CD14-positive monocyte (primary cell): ENCODE measurements at places on chromosomes 2 and 18. TPM values are rescaled to one million over a fixed set of nuclear protein-coding genes. Genes with fewer than 3 reads are reported as not detected.

GRCh38 chr2:223692191-223692947, 90.2 kb upstream of the SCG2 start:
- DNase-seq: no peak

DNA sequence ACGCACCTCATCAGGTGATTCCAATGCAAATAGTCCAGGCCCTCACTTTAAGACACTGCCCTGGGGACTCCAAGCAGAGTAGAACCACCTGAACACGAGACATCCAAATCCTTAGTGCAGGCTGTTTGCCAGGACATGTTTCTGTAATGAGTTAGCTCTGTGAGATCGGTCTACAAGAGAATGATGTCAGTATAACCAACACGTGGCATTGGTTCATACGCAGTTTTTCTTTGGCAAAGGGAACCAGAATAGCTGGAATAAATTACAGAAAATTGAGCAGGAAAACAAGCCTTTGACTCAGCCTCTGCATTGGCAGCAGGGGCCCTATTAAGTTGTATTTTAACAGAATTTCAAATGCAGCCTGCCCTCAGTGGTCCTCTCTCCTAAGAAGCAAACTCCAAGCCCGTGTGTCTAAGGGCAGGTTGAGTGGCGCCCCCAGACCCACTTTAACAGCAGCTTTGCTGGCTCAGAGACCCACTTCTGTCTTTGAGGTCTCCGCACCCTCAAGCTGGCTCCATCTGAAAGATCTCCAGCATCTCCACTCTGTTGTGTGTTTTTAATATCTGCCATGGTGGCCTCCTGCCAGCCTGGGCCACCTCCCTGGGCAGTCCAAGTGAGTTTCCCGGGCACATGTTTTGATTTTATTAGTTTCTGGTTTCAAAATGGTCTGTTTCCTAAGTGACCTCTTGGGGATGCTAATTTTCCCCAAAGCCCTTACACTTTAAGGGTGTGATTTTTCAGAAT, 61.3 kb downstream of the ALPK2 start:
- DNase-seq: no peak

DNA sequence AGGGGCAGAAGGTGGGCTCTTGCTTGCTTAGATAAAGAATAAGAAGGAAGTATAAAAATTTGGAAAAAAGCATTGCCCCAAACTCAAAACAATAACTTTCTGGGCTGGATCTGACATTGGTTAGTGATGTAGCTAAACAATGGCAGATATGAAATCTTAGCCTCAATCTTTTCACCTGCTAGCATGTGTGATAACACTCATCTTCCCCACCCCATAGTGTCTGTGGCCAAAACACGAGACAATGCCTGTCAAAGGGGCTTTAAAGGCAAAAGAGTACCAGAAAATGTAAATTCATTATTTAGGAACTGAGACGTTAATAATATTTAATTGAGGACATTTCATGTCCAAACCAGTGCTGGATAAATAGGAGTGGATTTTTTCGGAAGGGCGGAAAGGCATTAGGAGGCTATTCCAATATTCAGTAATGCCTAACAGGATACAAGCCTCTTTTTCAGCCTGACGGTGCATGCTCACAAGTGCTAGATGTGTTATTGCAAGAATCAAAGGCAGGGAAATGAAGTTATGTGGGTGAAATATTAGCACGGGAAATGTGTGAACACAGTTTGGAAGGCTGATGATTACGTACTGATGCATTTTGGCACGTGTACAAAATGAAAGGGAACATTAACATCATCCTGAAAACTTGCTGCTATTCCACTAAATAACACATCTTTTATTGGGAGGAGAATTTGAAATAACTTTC, 395.7 kb downstream of the GALR1 start:
- DNase-seq: no peak

The LDLRAD4 gene
- polyA plus RNA-seq: 13.5 TPM

- peak; percentile 73 for DNase-seq
Observed at GRCh38 chr2:226791487-226792081, 8.0 kb downstream of the IRS1 start.

DNA sequence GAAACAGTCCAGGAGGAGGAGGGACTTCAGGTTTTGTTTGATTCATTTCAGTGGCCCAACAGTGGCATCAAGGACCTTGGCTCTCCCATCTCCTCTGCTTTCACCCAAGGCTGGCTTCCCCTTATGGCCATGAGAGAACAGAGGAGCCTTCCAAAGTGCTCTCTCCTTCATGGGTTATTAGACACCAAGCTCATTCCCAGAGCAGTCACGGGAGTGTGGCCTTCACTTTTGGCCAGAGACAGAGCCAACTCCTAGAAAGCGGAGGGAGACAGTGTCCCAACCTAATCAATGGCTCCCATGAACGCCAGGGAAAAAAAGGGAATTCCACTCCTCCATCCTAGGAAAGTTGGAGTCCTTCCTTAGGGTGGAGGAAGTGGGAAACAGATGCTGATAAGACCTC, 871 bp upstream of the DUSP28 start:
- no peak for DNase-seq

DNA sequence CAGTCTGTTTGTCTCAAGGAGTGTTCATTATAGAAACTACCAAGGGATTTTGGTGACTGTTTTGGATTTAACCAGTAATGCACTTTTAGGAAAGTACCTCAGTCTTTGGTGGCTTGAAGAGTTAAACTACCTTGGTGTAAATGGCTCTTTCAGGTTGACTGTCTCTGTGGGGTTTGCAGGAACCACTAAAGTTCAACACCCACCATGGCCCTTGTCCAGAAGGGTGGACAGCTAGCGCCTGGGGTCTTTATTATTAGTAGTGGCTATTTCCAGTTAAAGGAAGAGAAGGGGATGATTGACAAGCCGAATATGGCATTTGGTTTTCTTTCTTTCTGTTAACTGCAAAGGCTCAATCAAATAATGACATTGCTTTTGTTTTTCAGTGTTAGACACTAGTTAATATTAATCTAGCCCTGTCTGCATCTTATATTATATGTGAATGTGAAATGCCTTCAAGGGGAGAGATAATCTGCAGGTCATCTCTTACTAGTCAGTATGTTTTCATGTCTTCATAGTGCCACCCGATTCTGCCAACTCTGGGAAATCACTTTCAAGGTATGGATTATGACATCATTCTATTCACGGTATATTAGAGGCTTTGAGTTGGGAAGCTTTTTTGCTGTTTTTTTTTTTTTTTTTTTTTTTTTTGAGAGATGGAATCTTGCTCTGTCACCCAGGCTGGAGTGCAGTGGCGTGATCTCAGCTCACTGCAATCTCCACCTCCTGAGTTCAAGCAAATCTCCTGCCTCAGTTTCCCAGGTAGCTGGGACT, 56.4 kb downstream of the MAP4K4 start:
- DNase-seq: no peak

DNA sequence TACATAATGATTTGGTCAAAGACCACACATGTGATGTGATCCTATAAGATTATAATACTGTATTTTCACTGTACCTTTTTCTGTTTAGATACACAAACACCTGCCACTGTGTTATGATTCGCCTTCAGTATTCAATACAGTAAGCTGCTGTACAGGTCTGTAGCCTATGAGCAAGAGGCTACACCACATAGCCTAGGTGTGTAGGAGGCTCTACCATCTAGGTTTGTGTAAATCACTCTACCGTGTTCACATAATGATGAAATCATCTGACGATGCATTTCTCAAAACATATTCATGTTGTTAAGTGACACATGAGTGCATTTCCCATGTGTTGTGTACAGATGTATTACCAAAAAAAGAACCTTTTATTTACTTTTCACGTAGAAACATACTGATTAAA, 74.5 kb downstream of the USP40 start:
- DNase-seq: no peak
